Natural killer cell treated with Interleukin-12 subunit alpha and Interleukin-12 subunit beta and Interleukin-15 and Interleukin-18, amount 100 ng/mL, for 72 hours (primary cell): ENCODE measurements at places on chromosomes 2 and 18.
A peak's percentile ranks its signal among the peaks of the same experiment; 100 is the strongest.

- DNase-seq: no peak
- no peaks in the 10 kb centered on the region for H3K4me1 ChIP-seq
- H3K27me3 ChIP-seq: no peaks in the 10 kb centered on the region
- no peak overlapping the region for H3K4me3 ChIP-seq
- no peak overlapping the region for H3K27ac ChIP-seq
Observed at GRCh38 chr2:189336276-189336975, 104.8 kb upstream of the WDR75 start.

GRCh38 chr2:151842830-151843690, 14.8 kb upstream of the ARL5A start:
- H3K27ac ChIP-seq: no peak overlapping the region
- H3K27me3 ChIP-seq: peaks cover 8% of the 10 kb centered on the region
- H3K4me3 ChIP-seq: no peak overlapping the region
- no peak for DNase-seq

DNA sequence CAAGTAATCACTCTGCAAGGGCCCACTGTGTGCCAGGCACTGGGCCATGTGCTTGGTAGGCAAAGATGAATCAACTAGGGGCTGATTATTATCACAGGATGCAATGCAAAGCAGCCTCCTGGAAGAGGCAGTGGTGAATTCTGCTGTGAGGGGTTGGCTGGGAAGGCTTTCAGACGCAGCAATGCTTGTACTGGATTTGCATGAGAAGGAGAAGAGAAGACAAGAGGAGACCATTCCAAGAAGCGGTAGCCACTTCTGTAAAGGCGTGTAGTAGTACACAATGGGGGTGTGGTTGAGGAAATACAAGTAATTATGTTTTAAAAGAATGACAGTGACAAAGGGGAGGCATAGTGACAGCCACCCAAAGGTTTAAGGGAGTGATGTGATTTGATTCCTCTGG, 502.7 kb downstream of the PLCL1 start:
- no peak overlapping the region for H3K4me3 ChIP-seq
- no peaks in the 10 kb centered on the region for H3K36me3 ChIP-seq
- H3K27ac ChIP-seq: no peak overlapping the region
- no peaks in the 10 kb centered on the region for H3K4me1 ChIP-seq

- no peak for DNase-seq
- H3K4me1 ChIP-seq: no peaks in the 10 kb centered on the region
- H3K27ac ChIP-seq: no peak overlapping the region
- H3K27me3 ChIP-seq: no peaks in the 10 kb centered on the region
- H3K36me3 ChIP-seq: no peaks in the 10 kb centered on the region
Observed at GRCh38 chr2:154243685-154244084, 372.0 kb downstream of the GALNT13 start.

GRCh38 chr2:171670655-171671054, 16.6 kb upstream of the DYNC1I2 start:
- H3K4me1 ChIP-seq: no peaks in the 10 kb centered on the region
- no peaks in the 10 kb centered on the region for H3K36me3 ChIP-seq
- no peak for DNase-seq
- H3K27ac ChIP-seq: no peak overlapping the region

DNA sequence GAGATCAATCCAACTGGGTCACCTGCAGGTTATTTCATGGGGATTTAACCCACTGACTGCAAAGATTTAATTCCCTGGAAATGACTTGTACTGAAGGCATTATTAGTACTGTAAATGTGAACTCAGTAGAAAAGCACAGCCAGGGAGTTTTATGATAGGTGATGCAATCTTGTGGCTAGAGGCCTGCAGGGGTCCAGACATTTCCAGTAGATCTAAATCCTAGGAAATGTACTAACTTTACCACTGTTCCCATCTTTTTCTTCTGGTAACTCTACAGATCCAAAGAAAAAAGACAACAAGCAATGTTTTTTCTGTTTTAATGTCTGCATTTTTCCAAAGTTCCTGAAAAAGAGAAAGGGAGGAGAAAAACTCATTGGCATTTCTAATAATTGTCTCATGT, 500.1 kb downstream of the ARHGAP15 start:
- H3K27me3 ChIP-seq: no peaks in the 10 kb centered on the region
- no peak overlapping the region for H3K4me3 ChIP-seq
- DNase-seq: no peak
- no peak overlapping the region for H3K27ac ChIP-seq

DNA sequence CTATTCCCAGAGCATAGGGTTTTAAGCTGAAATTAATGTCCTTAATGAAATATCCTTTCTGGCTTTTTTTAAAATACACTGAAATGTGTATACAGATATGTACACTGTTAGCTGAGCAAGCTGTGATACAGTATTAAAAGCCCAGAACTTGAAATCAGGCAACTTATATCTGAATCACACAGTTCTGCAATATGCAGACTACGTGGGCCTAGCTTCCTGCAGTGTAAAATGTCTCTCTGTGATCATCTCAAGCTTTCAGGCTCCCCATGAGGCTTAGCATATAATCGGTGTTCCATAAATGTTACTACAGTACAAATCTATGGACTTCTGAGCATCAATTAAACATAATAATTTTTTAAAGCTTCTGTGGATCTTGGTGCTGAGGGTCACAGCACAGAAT, 8.2 kb downstream of the FBXO15 start:
- H3K36me3 ChIP-seq: no peaks in the 10 kb centered on the region
- DNase-seq: no peak
- no peak overlapping the region for H3K27ac ChIP-seq
- no peak overlapping the region for H3K4me3 ChIP-seq

DNA sequence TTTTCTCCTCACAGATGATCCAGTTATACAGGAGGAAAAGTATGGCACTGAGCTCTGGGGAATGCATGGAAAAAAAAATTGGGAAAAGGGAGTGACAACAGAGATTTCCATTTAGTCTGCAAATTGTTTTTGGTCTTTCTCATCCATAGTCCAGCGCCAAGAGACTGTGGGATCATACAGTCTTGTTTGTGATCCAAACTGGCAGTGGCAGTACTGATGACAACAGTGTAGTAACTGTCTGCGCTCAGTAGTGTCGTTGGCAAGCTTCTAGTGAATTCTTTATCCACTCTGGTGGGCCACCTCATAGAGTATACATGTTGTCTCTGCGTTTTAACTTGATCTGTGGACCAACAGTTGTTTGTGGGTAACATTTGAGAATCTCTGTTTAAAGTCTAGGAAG, 37.9 kb downstream of the GALNT1 start:
- peaks cover 35% of the 10 kb centered on the region for H3K4me1 ChIP-seq
- no peak overlapping the region for H3K27ac ChIP-seq
- no peaks in the 10 kb centered on the region for H3K36me3 ChIP-seq
- H3K4me3 ChIP-seq: no peak overlapping the region
- no peak for DNase-seq
- H3K27me3 ChIP-seq: no peaks in the 10 kb centered on the region

- H3K27ac ChIP-seq: no peak overlapping the region
- peaks cover 18% of the 10 kb centered on the region for H3K4me1 ChIP-seq
- H3K27me3 ChIP-seq: no peaks in the 10 kb centered on the region
- DNase-seq: no peak
- H3K36me3 ChIP-seq: no peaks in the 10 kb centered on the region
- H3K4me3 ChIP-seq: no peak overlapping the region
Observed at GRCh38 chr2:96927405-96928171, 57.7 kb upstream of the SEMA4C start.

GRCh38 chr2:223797811-223798721, 39.3 kb downstream of the AP1S3 start:
- no peaks in the 10 kb centered on the region for H3K27me3 ChIP-seq
- H3K36me3 ChIP-seq: no peaks in the 10 kb centered on the region
- peaks cover 6% of the 10 kb centered on the region for H3K4me1 ChIP-seq
- no peak for DNase-seq
- H3K4me3 ChIP-seq: no peak overlapping the region

DNA sequence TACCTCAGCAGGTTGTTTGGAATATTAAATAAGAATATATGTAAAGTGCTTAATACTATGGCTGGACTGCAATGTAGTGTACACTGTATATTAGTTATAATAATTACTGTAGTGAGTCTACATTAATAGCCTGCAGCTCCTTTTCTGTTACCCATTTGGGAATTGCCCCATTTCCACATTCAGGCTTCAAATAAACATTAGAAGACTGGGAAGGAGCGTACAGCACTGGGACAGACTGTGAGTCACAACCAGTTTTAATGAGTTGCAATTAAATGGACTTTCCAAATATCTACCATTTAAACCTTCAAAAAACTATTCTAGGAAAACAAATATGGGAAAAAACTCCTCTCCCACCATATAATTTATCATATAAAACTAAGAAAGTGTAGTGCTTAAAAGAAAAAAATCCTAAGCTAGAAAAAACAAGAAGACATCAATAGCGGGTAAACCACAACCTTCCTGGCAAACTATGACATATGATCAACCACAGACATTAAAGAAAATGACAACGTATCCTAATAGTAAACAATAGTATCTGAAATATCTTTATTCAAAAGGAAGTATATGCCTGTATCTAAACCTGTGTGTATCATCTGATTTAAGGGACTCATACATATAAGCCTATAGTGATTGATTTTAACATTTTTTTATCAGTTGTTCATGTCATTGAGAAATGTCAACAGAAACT, 86.1 kb downstream of the TRIP12 start:
- no peak overlapping the region for H3K4me3 ChIP-seq
- H3K27me3 ChIP-seq: no peaks in the 10 kb centered on the region
- no peak for DNase-seq
- no peaks in the 10 kb centered on the region for H3K36me3 ChIP-seq
- H3K4me1 ChIP-seq: peaks cover 29% of the 10 kb centered on the region

- no peak overlapping the region for H3K27ac ChIP-seq
- H3K36me3 ChIP-seq: no peaks in the 10 kb centered on the region
- no peaks in the 10 kb centered on the region for H3K4me1 ChIP-seq
- H3K4me3 ChIP-seq: no peak overlapping the region
- H3K27me3 ChIP-seq: peaks cover 46% of the 10 kb centered on the region
Observed at GRCh38 chr2:75564026-75564688, 3.4 kb upstream of the EVA1A start.

DNA sequence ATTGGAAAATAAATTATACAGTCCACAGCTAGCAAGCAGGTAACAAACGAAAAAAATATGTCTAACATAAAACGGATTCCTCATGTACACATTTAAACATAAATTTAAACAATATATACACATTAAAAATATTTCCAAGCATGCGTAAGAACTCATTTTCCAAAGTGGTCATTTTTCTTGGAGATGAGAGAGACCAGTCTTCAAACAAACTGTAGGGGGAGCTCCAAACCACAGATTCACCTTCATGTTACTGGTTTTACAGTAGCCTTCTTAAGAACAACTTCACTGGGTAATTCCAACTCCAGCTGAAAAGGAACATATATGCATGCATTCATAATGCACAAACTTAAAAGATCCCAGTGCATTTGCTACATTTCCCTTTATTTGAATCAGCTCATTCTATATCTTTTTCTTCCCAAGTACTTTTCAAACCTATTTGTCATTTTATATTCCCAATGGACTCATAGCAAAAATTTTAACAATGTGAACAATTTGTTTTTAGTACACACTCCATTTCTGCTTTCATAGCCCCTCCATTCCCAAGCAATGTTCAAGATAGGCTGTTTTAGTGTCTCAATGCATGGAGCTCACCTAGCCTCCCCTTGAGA, 4.7 kb upstream of the STAMBP start:
- peak; percentile 67 for DNase-seq
- no peak overlapping the region for H3K4me3 ChIP-seq
- H3K27me3 ChIP-seq: peaks cover 1% of the 10 kb centered on the region
- peaks cover 62% of the 10 kb centered on the region for H3K4me1 ChIP-seq
- peak overlapping the region; percentile 83 for H3K27ac ChIP-seq

DNA sequence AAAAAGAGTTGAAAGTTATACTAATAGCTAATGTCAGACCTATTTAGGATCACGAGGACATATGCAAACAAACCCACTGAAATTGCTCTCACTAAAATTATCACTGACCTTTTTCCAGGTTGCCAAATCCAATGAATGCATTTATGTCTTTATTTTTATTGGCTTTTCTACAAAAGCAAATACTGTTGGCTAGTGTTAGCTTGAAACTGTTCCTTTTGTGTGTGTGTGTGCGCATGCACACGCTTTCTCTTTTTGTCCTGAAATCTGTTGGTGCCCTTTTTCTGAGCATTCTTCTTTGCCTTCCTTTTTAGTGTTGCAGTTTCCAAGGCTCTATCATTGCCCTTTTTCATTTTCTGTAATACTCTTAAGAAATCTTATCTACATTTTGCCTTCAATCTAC, 1269.2 kb downstream of the LRP1B start:
- no peak for DNase-seq
- no peak overlapping the region for H3K4me3 ChIP-seq
- no peaks in the 10 kb centered on the region for H3K4me1 ChIP-seq
- no peaks in the 10 kb centered on the region for H3K27me3 ChIP-seq
- H3K36me3 ChIP-seq: no peaks in the 10 kb centered on the region

- no peaks in the 10 kb centered on the region for H3K36me3 ChIP-seq
- no peak for DNase-seq
- peaks cover 16% of the 10 kb centered on the region for H3K27me3 ChIP-seq
- H3K4me1 ChIP-seq: peaks cover 10% of the 10 kb centered on the region
Observed at GRCh38 chr2:70440621-70441020, 113.0 kb downstream of the TGFA start.

DNA sequence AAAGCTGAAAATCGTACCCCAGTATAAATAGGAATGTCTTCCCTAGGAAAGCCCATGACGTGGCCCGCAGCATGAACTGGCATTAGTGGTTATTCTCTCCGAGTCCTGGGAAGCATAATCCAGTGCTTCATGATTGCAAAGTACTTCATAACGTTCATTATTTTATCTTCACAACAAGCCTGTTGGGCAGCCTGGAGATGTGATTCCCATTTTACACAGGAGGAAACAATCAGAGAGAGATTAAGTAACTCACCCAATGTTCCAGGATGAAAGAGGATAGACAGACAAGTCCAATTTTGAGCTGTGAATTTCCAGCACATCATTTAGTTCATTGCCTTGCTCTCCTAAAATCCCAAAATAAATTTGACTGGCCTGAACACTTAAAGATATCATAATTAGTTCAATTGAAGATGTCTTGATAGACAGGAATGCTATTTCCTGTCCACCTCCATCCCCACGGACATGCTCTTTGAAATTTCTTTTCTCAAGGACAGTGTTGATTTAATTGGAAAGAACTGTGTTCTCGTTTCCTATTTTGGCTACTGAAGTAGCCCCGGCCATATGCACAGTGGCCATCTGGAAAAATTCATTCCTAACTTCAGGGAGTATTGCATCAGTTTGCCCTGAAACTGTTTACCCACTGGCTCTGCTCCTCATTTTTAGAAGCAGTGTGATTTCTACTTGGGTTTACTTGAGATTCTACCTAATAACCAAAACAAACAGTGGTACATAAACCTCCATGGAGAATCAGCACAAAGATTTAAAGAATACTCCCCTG, 93.9 kb downstream of the VWC2L start:
- no peaks in the 10 kb centered on the region for H3K36me3 ChIP-seq
- H3K4me1 ChIP-seq: no peaks in the 10 kb centered on the region
- H3K4me3 ChIP-seq: no peak overlapping the region
- DNase-seq: no peak

GRCh38 chr2:23658466-23658942, 268.4 kb downstream of the ATAD2B start:
- no peak overlapping the region for H3K4me3 ChIP-seq
- no peak overlapping the region for H3K27ac ChIP-seq
- H3K36me3 ChIP-seq: no peaks in the 10 kb centered on the region
- DNase-seq: peak; percentile 69
